ENCODE measurements at places on chromosomes 3 and 15. TPM values are rescaled to one million over a fixed set of nuclear protein-coding genes. Genes with fewer than 3 reads are reported as not detected.

Gene DUSP7
- total RNA-seq, result 34.7 TPM

Gene MON1A
- total RNA-seq, result 21.3 TPM

DNA sequence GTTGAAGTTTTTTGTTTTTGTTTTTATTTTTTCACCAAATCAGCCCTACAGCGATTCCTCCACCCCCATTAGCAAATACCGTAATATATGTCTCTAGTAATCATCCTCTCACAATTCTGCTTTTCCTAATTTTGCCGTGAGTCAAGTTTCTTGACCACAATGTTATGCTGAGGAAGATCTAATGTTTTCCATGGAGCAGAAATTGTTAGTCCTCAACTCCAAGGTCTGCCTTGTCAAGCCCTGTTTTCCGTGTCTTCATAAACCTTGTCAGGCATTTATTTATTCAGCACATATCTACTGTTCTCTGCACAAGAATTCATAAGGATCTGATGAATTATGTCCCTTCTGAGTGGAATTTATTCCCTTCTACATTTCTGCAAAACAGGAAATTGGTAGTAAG lies 372.8 kb downstream of the RBMS3 start:
- no peak for DNase-seq

DNA sequence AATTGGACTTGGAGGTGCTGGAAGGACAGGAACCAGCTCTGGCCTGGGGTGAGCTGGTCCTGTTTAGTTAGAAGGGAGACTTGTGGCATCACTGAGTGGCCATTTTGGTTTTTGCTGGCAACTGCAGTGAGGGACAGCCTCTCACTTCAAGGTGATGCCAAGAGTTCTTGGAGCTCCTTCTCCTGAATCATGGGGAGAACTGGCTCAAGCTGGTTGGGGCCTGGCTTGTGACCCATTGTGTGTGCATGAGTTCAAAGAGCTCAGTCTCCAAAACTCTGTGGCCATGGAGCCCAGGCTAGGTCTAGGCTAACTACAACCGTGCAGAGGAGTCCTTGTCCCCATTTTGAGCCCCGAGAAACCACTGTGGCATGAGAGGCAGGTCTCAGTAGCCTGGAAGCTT lies 60.1 kb upstream of the ZNF148 start:
- DNase-seq, result no peak

All from dorsolateral prefrontal cortex (tissue), 122 donors.